ENCODE measurements at places on chromosomes 1 and 21.
A peak's percentile ranks its signal among the peaks of the same experiment; 100 is the strongest.

- no peak for DNase-seq
Observed at GRCh38 chr1:73644198-73644597, 553.8 kb downstream of the LRRIQ3 start.

- no peak for DNase-seq
Observed at GRCh38 chr1:60875138-60875537, 207.2 kb upstream of the NFIA start.

DNA sequence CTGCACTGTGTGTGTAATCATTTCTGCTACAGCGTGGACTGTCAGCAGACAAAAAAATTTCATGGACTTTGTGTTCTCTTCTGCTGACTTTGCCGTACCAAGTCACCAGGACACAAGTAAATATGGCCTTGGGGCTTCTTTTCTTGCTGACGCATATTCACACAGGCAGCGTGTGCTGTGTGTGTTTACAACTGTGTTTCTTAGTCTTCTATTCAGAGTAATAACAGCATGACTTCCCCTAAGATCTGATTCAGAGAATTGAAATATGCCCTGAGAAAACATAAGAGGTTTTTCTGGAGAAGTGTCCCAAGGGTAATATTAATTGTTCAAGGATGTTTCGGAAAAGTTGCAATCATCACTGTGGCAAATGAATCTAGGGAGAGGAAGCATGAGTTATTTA is 47.1 kb upstream of the DYNLT5 start:
- no peak for DNase-seq

DNA sequence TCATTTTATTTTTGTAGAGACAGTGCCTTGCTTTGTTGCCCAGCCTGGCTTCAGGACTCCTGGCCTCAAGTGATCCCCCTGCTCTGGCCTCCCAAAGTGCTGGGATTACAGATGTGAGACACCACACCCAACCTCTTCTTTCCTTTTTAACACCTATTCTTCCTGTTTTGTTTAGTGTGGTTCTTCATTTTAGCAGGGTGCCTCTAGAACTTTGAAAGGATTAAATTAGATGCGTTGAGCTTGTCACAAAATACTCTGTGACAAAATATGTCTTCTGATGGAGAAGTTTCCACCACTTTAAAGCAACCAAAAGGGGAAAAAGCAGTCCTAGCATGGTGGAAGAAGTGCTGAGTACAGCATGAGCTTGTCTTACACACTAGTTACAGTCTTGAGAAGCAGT is 42.0 kb downstream of the CDC14A start:
- no peak for DNase-seq

- no peak for DNase-seq
Observed at GRCh38 chr1:11109047-11109760, 9.5 kb upstream of the EXOSC10 start.

DNA sequence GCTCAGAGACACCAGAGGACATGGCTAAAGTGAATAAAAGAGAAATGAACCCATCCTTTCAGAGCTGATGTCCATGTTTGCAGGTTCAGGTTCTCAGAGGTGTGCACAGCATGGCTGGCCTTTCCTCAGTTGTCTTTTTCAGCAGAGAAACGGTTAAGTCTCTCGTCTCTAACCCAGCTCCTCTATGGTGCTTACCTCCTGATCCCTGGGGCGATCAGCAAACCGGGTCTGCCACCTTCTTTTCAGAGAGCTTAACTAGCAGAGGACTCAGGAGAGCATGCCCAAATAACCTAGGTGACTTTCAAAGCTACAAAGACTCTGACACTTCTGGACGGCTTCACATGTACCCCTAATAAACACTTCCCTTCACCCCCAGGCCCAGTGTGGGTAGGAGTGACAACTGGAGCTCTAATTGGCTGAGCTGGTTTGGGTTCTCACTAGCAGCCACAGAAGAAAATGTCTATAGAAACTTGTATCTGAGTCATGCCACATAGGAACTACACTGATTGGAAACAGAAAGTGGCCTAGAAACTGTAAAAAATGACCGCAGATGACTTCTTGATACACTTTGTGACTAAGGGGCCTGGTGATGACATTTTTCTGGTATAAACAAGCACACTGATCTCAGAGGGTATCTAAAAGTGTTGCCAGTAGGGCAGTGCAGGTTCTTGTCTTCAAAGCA is at the start of gene AIM2:
Gene AIM2, minus strand, starts transcription at position 329 of the 682 bp plus-strand sequence. CDS start 3,267 bp downstream, outside the sequence.
- peak; percentile 60 for DNase-seq

- DNase-seq = no peak
Observed at GRCh38 chr1:56235909-56236510, 343.4 kb downstream of the PLPP3 start.

DNA sequence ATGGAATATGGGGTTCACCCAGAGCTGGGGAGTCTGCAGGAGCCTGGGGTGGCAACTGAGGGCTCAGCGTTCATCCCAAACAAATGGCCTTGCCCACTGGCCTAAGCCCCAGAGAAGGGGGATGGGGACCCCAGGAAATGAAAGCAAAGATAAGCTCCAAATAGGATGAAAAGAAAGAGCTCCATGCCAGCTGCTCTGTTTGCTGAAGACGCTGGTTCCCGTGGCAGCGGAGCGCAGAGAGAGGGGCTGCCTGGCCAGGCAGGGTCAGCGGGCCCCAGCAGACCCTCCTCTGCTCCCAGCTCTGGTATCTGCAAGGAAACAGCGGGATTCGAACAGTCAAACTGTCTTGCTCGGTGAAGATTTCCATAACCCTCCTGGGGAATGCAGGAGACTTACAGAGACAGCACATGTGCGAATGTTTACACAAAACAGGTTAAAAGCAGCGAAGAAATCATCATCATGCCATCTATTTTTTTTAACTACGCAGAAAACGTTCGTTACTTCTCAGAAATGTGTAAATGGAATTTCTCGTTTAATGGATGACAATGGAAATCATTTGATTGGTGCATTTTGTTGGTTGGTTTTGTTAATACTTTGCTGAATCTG is 94.4 kb downstream of the PDE9A start:
- DNase-seq = no peak

GRCh38 chr1:26788515-26788785 is 700 bp downstream of the PIGV start:
- no peak for DNase-seq

DNA sequence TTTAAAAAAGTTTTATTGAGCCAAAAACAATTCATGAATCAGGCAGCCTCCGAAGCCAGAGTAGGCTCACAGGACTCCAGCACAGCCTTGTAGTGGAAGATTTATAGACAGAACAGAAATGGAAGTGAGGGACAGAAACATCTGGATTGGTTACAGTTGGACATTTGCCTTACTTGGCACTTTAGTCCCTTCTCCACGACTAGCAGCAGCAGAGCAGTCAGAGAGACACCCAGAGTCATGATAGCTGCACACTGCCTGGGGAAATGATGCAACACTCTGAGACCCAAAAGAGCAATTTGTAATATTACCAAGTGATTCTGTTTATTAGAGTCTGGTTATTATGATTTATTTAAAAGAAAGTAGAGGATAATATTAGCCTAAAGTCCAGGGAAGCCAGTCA is 72.2 kb upstream of the KRTAP11-1 start:
- no peak for DNase-seq

DNA sequence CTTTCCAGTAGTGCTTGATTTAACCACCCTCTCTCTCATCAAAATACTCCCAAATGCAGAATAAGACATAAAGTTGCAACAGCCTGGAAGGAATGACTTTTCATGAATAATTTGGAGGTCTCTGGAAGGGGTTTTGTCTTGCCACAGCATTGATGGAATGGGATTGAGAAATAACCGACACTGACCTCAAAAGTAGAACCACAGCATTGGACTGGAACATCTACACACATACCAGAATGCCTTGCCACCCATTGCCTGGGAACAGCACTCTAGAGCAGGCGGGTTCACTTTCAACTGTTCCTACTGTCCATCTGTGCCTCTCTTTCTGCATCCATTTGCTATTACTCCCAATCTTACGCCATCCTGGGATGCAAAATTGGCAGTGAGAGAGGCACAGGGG is 149.1 kb upstream of the USP24 start:
- DNase-seq = no peak

- peak; percentile 33 for DNase-seq
Observed at GRCh38 chr1:109498161-109498801, 4.4 kb downstream of the CYB561D1 start.

GRCh38 chr1:220776720-220777326 is 9.9 kb upstream of the MTARC1 start:
- DNase-seq = peak; percentile 85

- no peak for DNase-seq
Observed at GRCh38 chr1:89705901-89706699, 73.2 kb downstream of the LRRC8C start.

DNA sequence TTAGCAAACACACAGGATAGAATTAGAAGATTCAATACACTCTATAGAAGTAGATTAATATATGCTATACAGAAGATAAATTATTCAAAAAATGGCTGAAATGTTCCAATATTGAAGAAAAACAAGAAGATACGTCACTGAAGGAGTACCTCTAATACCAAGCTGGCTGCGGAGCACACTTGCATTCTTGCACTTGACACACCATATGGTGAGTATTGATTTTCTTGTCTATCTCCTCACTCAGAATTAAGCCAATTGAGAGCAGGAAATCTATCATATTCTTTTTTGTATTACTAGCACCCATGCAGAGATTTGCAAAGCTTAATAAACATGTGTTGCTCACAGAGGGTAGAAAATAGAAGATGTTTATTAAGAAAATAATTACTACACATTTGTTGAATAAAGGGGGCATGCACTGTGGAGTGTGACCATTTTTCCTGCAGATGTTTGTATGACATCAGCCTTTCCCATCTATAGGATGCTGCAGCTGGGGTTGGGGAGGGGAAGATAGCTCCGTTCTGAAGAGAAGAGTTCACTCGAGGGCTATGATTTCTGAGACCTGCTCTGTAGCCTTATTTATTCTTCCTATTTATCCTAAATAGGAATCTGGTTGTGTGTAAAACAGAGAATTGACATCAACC is 318.1 kb downstream of the HHIPL2 start:
- DNase-seq = no peak

DNA sequence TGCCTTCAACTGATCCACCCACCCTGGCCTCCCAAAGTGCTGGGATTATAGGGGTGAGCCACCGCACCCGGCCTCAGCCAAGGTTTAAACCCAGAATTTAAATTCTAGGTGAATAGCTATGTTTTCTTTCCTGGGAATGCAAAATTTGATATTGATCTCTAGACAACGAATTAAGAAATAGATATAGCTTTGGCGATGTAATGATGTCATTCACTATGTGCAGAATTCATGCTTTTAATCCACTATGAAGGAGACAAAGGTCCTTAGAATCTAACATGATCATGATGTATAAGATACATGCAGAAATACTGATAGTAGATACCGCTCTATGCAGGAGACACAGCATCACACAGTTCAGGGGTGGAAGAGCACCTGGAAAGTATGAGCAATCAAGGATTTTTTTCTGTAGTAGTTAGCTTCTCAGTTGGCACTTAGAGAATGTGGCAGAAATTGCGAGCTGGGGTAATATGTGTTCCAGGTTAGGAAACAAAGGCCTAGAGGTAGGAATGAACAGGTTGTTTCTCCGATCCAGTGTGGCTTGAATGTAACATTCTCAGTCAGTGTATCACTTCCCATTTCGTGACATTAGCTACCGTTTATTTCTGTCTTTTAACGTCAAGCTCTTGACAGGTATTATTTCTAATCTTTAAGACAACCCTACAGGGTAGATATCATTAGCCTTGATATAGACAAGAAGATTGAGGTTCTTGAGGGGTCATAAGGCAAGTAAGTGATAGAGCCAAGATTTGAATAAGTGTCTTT is 3.0 kb upstream of the CEP350 start:
- DNase-seq = no peak

- peak; percentile 46 for DNase-seq
Observed at GRCh38 chr1:224433701-224434672, 610 bp downstream of the WDR26 start.

DNA sequence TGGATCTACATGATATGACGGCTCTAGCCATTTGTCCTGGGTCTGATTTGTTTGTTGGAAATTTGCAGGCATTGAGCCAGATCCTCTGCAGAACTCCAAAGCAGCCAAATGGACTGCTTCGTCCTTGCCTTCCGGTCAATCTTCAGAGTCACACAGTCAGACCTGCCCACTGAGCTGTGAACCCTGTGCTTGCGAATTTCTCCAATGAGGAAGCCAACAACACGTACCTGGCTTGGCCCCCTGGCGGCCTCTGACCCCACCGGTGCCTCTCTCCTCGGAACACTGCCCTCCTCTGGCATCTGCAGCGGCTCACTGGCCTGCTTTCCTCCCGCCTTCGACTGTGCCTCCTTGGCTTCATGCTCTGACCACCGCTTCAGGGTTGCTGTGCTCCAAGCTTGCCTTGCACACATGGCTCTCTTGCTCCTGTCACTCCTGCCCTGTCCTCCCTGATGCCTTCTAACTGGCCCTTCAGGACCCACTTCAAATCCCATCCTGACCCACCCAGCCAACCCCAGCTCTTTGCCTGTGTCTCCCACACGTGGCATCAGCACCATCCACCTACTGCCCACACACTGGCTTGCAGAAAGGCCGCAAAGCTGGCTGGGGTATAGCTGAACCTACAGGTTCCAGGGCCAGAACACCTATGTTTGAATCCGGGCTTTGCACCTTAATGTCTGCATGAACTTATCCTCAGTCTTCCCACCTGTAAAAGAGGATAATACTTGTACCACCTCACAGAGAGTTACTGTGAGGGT is 128.2 kb downstream of the KCNN3 start:
- DNase-seq = no peak

DNA sequence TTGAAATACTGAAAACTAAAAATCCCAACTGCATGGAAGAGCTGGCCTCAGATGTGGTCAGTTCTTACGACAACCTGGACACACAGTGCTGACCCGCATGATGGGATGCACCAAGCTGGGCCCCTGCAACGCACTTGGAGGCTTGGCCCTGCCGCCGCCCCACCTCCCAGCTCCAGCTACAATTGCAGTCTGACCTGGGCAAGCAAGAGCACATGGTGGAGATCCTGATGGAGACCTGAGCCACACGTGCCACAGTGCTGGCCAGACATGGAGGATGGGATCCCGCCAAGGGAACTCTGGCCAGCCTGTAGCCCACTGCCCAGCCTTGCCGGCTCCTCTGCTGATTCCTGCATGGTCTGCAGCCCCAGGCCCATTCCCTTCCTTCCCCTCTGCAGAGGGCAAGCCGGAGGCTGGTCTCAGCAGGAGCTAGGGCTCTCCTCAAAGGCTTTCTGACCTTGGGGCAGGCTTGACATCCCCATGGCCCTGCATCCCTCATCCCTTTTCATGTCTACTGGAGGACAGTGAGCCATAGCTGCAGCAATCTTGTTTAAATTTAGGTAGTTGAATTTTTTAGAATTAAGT is 14.1 kb downstream of the CR1L start:
- DNase-seq = no peak

GRCh38 chr21:42097860-42098454 is 26.8 kb downstream of the UMODL1 start:
- no peak for DNase-seq

GRCh38 chr1:65626003-65626402 is 166.7 kb upstream of the PDE4B start:
- DNase-seq = no peak

DNA sequence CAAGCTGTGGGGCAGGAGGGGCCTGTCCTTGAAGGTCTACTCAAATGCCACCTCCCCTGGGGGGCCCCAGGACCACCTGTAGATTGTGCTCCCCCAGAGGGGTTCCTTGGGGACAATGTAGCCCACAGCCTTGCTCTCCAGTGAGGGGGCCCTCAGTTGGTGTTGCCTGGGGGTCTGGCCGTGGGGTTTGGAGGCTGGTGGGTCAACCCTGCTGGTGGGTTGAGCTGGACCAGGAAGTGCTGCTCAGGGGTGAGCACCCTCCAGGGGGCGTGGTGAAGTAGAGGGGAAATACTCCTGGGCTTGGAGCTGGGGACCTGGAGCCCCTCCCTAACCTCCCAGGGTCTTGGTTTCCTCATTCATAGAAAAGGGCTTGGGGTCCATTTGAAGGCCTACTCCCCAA is 143.6 kb upstream of the WNT4 start:
- DNase-seq = no peak

GRCh38 chr1:172089768-172090510 is 248.6 kb downstream of the DNM3 start:
- DNase-seq = peak; percentile 63

Data from stimulated activated CD4-positive, alpha-beta T cell treated with anti-CD3 and anti-CD28 coated beads, Interleukin-2, amount 100 ng/mL, for 24 hours (primary cell).